Activated CD8-positive, alpha-beta memory T cell treated with anti-CD3 and anti-CD28 coated beads for 4 hours (primary cell): ENCODE measurements at places on chromosomes 16 and 17.

- DNase-seq = no peak
Measured at GRCh38 chr17:74852237-74853047, 7.2 kb downstream of the GRIN2C start.

GRCh38 chr16:14325502-14326401 is 254.6 kb downstream of the MRTFB start:
- DNase-seq = no peak

DNA sequence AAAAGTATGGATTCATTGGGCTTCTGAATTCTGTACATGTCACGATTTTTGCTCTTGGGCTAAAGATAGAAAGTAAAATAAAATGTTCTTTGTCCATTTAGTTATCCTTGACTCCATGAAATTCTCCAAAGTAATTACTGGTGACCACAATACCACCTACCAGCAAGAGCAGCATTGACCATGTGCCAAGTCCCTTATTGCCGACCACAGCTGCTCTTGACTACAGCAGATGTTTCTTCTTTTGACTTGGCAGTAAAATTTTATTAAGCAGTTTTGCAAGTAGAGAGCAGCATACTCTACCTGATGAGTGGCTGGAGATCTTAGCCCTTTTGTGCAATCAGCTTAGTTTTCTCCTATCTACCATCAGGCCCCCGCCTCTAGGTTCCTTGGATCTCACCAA is 152.2 kb upstream of the TBX2 start:
- DNase-seq = no peak

- DNase-seq = no peak
Measured at GRCh38 chr17:79207960-79208359, 133.3 kb downstream of the ENGASE start.

GRCh38 chr17:1059131-1059795 is 62.3 kb downstream of the TIMM22 start:
- DNase-seq = no peak

DNA sequence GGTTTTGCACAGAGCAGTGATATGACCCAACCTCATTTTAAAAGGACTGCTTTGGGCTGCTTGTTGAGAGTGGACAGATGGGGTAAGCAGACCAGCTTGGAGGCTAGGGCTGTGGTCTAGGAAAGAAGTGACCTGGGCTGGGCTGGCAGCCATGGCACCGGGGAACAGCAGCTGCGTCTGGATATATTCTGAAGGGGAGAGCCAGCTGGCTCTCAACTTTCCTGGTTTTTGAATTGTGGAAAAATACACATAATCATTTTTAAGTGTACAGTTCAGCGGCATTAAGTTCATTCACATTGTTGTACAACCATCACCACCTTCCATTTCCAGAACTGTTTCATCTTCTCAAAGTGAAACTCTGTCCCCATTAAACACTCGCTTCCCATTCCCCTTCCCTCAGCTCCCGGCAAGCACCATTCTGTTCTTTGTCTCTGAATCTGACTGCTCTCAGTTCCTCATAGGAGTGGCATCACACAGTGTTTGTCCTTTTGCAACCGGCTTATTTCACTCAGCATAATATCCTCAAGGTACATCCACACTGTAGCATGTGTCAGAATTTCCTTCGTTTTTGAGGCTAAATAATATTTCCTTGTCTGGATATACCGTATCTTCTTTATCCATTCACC is 113.2 kb downstream of the SPECC1 start:
- DNase-seq = no peak

DNA sequence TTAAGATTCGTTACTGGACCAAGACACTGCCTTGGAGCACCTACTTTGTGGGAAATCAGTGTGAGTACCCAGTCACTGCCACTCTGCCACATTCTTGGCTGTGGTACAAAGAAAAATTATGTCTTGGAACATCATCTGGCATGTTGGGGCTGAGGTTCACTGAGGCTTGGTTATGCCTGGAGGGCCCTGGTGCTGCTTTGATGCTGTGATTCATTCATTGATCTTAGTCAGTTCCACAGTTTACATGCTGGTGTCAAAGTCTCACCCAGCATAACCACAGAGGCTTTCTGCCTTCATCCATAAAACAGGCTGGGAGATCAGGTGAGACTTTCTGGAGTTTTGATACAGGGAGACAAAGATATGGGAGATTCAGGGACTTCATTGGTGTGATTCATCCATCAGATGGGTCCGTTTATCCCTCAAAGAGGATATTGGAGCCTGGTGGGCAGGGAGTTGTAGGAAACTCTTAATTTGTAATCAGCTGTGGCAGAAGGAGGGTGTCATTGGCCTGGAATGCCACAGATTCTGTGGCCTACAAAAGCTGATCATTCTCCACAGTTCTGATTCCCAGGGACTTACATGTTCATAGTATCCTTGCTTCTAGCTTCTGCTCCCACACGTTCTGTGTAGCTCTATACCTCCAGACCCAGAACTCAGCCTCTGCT is 322.5 kb downstream of the PMP22 start:
- DNase-seq = no peak

DNA sequence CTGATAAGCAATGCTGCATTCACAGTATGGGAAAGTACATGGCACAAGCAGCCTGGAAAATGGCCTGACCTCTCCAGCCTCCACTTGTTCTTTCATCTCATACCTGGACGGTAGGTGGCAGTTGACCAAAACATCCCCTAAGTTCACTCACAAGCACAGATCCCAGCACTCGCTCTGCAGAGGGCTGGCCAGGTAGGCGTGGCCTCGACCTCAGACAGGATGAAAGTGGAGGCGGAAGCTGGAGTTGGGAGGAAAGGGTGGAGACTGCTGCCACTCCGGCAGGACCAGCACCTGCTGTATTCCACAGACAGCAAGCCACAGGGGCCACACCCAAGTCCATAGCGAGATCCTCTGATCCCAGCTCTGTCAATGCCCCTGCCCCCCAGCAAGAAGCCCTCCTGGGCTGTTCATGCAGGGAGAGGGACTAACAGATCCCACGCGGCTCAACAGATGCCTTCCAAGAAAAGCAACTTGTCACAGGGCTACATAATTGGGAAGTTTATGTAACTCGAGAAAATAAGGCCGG is 31.3 kb downstream of the ZCCHC14 start:
- no peak for DNase-seq

DNA sequence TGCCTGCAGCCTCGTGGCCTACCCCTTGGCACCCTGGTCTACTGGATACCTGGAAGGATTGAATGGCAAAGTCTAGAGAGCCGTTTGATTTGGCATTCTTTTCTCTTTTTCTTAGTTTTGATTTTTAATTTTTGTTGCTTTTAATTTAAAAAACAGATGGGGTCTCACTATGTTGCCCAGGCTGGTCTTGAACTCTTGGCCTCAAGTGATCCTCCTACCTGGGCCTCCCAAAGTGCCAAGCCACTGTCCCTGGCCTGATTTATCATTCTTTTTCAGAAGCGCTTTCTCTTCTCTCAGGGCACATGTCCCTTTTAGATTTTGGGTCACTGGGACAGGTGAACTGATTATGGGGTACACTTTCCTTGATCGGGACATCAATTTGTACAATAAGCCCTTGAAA is 10.8 kb downstream of the ZC3H18 start:
- DNase-seq = no peak

DNA sequence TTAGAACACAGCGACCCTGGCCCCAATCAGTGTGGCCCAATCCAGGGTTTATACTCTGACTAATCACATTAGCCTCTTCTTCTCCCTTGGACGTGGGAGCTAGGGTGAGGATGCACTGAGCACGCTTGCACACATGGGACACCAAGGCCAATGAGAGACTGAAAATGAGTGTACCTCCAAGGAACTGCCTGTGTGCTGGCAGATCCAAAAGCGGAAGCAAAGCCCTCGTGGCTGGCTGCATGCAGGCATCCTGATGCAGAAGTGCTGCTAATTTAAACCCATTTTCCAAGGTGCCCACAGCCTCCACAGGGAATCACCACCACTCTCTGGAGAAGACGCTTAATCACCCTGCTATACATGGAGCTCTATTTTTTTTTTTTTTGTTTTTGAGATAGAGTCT is 375.3 kb upstream of the XYLT1 start:
- DNase-seq = no peak

DNA sequence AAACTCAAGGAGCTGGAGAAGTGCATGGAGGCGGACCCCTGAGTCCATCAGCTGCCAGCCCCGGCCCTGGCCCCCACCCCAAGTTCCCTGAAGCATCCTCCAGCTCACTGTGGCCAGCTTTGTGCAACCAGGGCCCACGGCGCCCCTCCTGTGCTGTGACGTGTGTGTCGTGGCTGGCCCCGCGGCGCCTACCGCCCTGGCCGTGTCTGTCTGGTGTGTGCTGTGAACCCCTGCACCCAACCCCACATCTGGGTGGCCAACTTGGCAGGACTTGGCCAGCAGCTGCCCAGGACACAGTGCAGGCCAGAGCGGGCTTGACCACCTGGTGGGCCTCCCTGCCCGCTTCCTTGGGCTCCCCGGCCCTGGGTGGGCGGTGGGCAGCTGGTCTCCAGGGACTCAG is 3.2 kb downstream of the TSR3 start:
- DNase-seq = no peak

GRCh38 chr16:60241671-60242070 is 1507.6 kb upstream of the GOT2 start:
- DNase-seq = no peak

DNA sequence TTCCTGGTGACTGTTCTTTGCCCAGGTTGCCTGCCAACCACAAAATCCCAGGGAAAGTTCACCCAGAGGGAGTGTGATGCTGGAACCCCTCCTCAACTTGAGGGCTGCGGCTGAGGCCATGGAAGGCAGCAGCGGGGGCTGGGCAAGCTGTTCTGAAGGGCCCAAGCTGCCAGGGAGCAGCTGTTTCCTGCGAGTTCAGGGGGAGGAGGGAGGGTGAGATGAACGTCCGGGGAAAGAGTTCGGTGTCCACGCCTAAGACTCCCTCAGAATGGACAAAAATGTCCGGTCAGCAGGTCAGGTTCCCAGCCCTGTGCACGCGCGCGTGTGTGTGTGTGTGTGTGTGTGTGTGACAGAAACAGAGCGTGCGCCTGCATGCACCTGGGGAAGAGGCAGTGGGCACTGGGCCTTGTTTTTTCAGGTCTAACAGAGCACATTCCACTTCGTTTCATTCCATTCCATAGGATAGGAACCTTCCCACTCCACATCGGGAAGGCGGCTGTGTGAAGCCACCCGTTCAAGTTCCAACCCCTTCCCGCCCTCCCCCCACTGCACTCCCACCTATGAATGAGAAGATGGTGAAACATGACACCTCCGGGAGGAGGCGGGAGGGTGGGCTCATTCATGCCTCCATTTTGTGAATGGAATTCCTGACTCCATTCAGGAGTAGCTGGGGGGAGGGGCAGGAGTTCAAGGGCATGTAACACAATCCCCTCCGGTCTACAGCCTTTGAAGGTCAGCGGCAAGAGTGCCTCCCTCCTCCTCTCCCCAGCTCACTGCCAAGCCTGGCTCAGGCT is 15.7 kb downstream of the ETV4 start:
- no peak for DNase-seq

GRCh38 chr17:37278247-37278894 is 97.4 kb upstream of the C17orf78 start:
- no peak for DNase-seq

- no peak for DNase-seq
Measured at GRCh38 chr17:75525806-75526554, 483 bp downstream of the LLGL2 start.

DNA sequence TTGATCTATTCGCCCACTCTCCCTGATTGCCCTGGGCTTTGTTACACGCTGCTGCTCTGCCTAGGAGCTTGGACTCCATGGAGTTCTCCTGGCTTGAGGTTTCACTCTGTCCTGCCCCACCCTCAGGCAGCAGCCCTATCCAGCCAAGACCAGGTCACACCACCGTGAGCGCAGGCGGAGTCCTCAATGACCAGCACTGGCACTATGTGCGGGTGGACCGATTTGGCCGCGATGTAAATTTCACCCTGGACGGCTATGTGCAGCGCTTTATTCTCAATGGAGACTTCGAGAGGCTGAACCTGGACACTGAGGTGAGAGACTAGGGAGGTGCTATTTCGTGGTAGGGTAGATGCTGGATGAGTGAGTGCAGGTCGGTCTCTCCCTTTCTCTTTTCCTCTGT is 3.5 kb downstream of the CNTNAP1 start:
- no peak for DNase-seq

- DNase-seq = no peak
Measured at GRCh38 chr17:4900231-4901107, 1.1 kb downstream of the C17orf107 start.

DNA sequence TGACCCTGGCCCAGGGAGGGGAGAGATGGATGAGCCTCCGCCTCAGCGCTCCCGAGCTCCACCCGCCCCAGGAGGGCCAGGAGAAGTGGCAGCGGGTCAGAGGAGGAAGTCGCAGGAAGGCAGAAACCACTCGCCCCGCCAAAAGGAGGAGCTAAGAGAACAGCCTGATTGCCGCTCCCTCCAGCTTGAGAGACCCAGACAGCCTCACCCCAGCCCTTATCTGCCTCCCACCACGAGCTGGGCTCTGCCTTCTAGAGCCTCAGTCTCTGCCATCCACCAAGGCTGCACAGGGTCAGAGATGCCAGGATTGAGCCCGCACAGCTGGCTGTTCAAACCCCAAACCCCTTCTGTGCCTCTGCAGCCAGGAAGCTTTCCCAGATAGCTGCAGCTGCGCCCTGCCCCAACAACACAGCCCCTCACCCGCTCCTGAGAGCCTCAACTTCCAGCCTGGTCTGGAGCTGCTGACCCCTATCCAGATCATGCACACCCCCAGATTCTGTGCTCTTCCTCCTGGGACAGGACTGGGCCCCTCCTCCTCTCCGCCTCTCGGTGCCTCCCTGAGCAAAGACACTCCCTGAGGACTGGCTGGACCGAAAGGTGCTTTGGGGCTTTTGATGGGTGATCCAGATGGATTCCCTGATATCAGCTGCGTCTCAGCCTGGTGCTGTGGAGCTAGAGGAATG is 1.0 kb upstream of the ATP2A3 start:
- peak; percentile 31 for DNase-seq

DNA sequence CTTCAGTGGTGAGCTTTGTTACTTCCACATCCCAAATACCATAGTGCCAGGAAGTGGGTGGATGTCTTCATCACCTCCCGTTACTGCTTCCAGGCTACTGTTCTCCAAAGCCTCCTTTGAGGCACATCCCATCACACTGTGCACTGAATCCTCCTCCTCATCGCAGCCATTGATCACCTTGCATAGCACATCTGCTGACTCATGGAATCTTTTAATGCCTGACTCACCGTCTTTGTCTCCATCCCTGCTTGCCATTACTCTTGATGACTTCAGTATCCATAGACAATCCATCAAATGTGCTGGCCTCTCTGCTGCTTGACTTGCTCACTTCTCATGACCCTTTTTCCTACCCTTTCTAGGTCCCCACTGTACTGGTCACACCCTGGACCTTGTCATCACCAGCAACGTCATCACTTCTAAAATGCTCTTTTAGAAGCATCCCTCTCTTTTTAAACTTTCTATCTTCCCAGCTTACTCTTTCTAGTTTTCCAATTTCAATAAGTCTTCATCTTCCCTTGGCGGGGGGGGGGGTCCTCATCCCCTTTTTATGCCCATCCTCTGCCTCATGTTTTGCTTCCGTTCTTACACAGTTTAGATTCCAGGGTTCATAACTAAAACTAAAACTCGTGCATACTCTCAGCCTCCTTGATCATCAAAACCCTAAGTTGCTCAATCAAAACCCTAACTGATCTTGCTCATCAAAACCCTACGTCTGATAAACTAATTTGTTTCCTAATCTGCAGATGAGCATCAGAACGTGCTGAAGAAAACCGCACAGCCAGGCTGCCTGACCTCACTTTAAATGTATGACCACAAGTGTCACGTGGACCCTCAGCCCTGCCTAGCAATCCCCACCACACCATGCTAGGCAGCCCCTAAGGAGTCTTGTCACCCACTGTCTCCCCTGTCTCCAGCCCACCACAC is 289.7 kb upstream of the ZFHX3 start:
- DNase-seq = no peak

GRCh38 chr17:19714542-19715411 is 1.6 kb downstream of the SLC47A2 start:
- DNase-seq = no peak
